ENCODE measurements at places on chromosomes 5 and 9.
A peak's percentile ranks its signal among the peaks of the same experiment; 100 is the strongest.

GRCh38 chr5:126503602-126504104, 80.4 kb downstream of the GRAMD2B start:
- DNase-seq, result no peak

- no peak for DNase-seq
Measured at GRCh38 chr9:88817628-88818027, 173.6 kb upstream of the S1PR3 start.

GRCh38 chr5:72885824-72886223, 69.4 kb downstream of the TNPO1 start:
- DNase-seq, result no peak

DNA sequence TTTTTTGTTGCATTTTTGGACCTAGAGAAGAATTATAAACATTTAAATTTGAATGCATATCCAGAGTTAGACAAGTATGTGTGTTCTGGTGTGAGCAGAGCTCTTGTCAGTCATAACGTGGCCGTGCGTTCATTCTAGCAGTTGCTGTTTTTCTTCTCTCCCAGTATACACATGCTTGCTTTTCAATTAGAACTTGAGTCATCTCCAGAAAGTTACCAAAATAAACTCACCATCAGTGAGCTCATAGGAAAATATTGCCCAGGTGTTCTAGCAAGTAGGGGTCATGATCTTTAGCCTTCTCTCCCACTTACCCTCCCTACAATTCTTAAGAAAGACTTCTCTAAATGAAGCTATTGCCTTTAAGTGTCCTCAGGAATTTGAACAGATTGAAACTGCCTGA, 247.5 kb upstream of the TUT7 start:
- no peak for DNase-seq

GRCh38 chr5:68141494-68141893, 74.1 kb upstream of the PIK3R1 start:
- no peak for DNase-seq

GRCh38 chr5:108379722-108380530, 2.0 kb downstream of the FBXL17 start:
- peak; percentile 19 for DNase-seq

DNA sequence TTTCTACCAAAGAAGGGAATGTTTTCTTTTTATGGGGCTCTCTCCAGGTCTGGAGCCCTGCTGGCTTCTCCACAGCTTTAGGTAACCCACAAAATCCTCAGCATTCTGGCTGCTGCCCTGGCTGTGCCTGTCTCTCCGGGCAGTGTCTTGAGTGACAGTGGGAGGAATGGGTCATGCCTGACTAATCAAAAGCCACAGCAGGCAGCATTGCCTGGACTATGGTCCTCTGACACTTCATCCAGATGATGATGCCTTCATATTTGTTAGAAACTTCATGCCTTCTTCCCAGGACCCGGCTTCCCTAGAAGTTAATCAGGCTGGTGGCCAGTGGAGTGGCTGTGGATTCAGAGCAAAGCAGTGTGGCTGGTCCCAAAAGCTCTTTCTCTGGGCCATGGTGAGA, 32.2 kb upstream of the TGFBI start:
- no peak for DNase-seq

GRCh38 chr5:77064040-77064439, 23.0 kb downstream of the ZBED3 start:
- no peak for DNase-seq

- no peak for DNase-seq
Measured at GRCh38 chr9:137156567-137157375, 13.1 kb downstream of the LRRC26 start.

DNA sequence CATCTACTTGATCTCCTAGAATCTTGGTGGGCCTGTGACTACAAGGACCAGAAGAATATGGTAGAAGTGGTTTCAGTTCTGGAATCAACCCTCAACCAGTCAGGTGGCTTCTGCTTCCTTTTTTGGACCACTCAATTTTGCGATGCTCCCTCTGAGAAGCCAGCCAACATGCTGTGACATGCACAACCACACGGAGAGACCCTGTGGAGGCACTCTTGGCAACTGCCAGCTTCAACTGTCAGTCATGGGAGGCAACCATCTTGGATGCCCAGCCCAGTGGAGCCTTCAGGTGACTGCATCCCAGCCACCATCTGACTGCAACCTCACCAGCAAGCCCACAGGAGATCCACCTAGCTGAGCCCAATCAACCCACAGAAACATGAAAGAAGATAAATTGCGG, 137.3 kb downstream of the FAM114A2 start:
- no peak for DNase-seq

- DNase-seq, result no peak
Measured at GRCh38 chr9:34741628-34742027, 31.7 kb upstream of the CCL21 start.

- DNase-seq, result no peak
Measured at GRCh38 chr5:56499491-56499890, 266.4 kb upstream of the ANKRD55 start.

DNA sequence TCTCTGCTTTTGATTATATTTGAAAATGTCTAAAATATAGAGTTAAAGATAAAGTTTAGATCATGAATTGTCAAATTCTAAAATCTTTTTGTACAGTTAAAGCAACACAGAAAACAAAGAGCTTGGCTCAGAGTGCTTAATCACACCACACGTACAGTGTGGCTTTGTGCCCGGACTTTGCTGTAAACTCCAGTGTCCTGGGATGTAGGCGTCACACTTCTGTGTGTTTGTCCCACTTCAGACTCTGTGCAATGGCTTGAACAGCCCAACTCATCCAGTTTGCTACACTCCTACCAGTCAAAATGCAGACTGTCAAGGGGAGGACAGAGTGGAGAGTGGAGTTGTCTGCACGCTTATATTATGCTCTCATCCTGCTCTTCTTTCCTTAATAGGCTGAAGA, 45.3 kb downstream of the SMARCA2 start:
- DNase-seq, result no peak

- DNase-seq, result no peak
Measured at GRCh38 chr5:111377306-111377705, 135.0 kb downstream of the STARD4 start.

- no peak for DNase-seq
Measured at GRCh38 chr9:127495884-127496555, 44.7 kb downstream of the LRSAM1 start.

- DNase-seq, result no peak
Measured at GRCh38 chr5:6279607-6280006, 98.7 kb downstream of the MED10 start.

- DNase-seq, result no peak
Measured at GRCh38 chr9:79357194-79357593, 214.6 kb upstream of the TLE4 start.

DNA sequence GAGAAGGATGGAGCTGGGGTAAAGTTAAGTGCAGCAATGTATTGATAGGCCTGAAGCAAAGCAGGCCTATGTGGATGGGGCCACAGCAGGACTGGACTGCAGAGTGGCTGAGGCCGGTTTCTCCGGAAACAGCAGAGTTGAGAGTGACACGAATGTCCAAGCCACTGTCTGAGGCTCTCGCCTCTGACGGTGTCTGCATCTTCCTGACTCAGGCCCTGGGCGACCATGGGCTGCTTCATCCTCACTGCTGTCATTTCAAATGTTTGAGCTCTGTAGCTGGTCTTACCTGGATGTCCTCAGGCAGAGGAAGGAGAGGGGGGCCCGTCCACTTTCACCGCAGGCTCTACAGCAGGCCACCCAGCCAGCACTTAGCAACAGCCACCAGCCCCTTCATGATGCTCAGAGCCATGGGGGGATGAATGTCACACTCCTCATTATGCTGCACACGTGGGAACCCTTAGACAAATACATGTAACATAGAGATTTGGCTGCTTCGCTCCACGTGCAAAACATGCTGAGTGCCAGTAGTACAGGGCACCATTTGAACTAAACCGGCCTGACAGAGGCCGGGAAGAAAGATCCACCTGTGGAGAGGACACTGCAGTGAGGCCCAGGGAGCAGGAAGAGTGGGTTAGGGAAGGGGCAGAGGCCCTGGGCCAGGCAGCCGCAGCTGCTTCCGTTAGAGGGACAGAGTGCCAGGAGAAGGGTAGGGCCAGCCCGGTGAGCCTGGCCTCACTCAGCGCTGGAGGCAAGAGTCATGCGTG, 31.7 kb upstream of the NXNL2 start:
- DNase-seq, result no peak

GRCh38 chr5:155822177-155822576, 504.8 kb upstream of the SGCD start:
- no peak for DNase-seq

GRCh38 chr5:68557162-68557936, 341.8 kb downstream of the PIK3R1 start:
- no peak for DNase-seq
